Gastroesophageal sphincter (tissue), 4 donors: ENCODE measurements at places on chromosomes 5 and 9.

DNA sequence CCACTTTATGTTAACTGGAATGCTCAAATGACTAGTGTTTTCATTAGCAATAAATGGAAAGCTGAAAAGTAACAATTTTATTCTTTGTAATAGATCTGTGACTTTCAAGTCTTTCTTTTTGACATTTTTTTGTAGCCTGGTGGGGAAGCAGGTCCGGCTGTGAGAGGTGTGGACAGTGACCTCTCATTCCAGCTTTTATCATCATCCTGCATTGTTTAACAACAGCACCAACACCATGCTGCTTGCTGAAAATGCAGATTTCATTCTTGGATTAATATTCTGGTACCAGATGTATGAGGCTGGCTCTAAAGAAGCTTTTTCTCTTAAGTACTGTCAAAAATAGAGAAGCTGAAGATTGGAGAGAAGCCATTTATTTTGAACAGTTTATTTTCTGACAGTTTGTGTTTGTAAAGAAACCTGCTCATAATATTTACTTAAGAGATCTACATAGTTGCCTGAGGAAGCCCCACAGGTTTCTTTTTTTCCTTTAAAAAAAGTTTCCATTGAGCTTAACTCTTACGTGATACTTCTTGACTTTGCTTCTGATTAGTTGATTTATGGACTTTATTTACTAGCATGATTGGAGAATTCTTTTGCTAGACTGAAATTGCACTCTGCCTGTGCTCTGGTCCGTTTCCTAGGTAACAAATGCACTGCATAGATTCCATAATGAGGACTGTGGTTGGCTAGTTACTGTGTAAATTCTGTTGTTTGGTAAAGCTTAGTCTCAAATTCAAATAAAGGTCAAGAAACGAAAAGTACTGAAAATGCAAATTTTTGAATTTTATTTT is 3.4 kb downstream of the KIAA1958 start:
- ATAC-seq: no peak

GRCh38 chr5:142800776-142801494 is 30.8 kb downstream of the ARHGAP26 start:
- no peak for ATAC-seq

GRCh38 chr5:178531786-178532185 is 58.4 kb downstream of the COL23A1 start:
- ATAC-seq: no peak

- ATAC-seq: no peak
Observed at GRCh38 chr5:58498340-58498942, 7.2 kb downstream of the GAPT start.

DNA sequence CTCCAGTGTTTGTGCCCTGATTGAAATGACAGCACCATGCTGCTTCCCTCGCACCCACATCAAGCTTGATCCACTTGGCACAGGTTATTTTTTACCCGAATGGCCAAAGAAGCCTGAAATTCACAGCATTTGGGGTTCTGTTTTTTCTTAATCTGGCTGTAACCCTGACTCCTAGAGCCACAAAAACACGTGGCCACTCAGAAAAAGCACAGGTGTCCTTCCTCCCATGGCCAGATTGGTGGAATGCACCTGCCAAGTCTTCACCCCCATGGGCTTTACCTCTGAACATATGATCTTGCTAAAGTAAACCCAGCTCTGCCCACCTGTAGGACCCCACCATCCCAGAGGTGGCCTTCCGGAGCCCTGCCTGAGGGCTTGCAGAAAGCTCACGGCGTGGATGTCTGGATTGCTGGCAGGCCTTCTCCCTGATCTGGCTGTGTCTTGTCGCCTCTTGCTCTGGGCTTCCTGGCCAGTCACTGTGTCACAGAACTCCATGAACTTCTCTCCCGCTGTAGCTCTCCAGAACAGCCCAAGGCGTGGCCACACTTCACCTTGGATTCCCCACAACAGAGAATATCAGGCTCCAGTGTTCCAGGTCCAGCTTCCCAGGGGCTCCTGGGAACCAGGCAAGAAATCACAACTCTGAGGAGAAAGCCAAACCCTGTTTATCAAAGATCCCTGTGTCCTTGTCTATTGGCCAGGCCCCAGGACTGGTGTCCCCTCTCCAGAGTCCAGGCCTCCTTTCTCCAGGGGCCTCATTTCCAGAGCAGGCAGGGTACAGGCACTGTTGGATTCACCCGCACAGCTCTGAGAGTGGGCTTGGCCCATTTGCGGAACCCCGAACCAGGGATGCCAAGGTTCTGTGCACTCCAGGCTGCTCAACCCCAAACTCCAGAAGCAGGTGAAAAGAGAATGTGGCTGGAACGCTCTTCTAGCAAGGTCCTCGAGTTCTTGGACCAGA is 272.5 kb downstream of the SYK start:
- no peak for ATAC-seq

DNA sequence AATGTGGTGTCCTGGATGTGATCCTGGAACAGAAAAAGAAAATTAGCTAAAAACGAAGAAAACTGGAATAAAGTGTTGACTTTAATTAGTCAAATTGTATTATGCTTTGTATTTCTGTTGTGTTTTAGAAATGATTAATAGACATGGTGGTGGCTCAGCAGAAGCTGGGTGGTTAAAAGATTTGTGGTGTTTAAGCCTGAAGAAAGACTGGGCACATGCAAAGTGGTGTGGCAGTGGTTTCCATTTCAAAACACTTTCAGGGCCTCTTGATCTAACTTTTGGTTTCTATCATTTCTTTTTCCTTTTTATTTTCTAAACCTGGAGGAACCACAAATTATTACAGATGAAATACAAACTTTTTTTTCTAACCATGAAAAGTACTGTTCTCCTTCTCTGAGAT is 44.1 kb downstream of the ADGRV1 start:
- ATAC-seq: no peak

DNA sequence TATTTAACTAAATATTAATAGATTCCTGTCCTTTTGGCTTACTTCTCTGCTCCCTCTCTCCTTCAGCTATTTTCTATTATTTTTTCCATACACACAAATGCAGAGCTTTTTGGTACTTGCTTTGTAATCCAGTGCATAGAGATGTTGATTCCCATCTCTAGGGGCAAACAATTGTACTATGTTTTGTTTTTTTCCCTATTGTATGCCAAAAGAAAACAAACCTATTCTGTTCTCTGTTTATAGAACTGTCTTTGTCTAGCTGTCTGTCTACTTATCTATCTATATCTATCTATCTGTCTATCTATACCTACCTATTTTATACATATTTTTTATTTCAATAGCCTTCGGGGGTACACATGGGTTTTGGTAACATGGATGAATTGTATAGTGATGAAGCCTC is 121.6 kb upstream of the LIFR start:
- ATAC-seq: no peak

GRCh38 chr5:134146651-134147518 is 29.9 kb downstream of the SKP1 start:
- no peak for ATAC-seq

DNA sequence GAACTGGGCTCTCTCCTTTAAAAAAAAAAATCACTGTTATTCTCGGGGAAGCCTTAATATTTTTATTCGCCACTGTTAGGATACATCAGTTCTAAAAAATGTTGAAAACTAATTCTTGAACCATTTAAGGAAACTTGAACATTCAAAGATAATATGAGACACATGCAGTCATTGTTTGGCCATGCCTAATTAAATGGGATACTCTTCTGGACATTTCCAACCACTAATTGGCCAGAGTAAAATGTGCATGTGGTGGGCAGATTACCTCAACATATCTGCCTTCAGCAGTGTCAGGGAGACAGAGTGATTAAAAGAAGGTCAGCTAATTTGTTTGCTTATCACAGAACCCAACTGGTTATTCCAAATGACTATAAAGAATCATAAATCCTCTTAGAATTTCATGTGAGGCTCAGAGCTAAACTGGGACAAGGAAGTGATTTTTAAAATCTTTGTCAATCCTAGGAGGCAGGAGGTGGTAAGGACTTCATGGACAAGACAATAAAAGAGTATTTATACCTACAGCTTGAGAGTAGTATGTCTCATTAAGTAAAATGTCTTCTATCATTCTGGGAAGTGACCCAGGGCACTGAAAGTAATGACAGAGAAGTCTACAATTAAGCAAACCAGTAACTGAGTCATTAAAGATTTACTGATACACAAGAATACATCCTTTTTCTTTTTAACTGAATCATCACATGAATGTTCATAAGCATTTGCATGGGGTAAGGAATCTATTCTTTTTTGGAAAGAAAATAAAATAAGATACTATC is 242.9 kb upstream of the TRPM3 start:
- no peak for ATAC-seq

GRCh38 chr5:146490089-146490843 is 25.7 kb downstream of the GPR151 start:
- no peak for ATAC-seq

DNA sequence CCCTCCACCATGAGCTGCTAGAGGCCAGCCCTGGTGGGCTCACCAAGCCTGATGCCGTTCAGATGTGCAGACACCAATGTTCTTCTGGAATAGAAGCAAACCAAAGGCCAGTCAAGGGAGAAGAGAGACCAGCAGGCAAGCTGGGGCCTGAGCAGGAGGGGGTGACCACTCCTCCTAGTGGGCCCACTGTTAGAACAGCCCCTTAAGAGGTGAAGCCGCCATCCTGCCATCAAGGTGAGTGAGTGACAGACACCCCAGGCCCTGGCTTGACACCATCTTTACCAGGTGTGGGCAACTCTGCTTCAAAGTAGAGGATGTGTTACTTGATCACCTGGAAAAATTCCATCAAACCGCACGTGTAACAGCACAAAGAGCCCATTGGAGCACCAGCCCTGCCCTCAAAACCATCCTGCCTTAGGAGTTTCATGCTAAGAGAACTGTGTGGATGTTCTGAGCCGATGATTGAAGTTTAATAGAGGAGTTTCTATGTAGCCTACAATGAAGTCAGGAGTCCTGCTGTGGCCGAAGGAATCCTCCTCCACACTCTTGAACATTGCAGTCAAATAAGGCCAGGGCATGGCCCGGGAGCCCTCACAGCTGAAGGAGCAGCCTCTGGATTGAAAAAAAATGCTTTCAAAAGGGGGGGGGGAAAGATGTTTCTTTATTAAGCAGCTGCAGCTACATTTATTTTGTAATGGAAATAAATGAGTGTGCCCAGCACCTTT is 20.8 kb downstream of the AMBP start:
- ATAC-seq: no peak

DNA sequence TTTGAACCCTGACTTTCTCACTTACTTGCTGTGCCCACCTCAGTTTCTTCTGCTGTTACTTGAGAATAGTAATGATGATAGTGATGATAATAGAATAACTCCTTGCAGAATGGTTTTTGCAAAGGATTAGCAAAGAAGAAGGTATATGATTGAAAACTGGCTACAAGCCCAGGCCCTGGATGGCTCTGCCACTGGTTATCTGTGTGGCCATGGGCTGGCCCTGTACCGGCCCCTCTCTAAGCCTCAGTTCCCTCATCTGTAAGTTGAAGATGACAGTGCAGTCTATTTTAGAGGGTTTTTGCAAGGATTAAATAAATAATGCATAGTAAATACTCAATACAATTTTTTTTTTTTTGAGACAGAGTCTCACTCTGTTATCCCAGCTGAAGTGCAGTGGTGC is 6.2 kb downstream of the TTLL11 start:
- no peak for ATAC-seq
